ENCODE measurements at places on chromosomes 5 and 9.

DNA sequence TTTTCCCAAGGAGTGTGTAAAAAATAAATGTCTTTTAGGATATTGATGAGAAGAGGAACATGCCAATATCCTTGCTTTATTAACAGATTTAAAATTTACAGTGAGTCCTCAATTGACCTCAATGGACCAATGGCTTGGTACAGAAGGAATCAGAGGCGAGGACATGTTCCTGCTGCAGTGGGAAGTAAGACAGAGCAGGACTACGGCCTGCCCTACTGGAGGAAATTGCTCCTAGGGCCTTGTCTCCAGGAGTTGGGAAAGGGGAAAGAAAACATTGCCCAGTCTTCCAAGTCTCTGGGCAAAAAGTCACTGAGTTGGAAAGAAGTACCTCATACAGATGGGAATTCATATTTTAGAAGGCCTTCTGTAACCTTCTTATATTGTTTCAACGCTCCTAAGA is 33.1 kb upstream of the UGT3A2 start:
- DNase-seq = no peak

DNA sequence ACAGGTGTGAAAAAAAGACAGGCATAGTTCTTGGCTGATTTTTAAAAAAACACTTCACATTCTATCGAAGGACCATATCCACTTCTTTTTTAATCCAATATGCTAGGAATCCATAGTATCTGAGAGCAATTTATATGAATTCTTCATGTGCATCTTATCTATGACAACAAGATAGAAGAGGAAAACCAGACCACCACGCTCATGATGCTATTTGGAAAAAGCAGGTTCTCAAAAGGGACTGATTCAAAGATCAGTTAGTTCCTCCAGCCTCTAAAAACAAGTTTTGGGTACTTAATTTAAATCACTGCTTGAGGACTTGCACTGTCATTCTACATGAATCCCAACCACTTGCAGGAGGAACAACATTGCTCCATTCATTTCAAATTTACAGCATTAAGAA is 6.3 kb downstream of the MEF2C start:
- DNase-seq = no peak

DNA sequence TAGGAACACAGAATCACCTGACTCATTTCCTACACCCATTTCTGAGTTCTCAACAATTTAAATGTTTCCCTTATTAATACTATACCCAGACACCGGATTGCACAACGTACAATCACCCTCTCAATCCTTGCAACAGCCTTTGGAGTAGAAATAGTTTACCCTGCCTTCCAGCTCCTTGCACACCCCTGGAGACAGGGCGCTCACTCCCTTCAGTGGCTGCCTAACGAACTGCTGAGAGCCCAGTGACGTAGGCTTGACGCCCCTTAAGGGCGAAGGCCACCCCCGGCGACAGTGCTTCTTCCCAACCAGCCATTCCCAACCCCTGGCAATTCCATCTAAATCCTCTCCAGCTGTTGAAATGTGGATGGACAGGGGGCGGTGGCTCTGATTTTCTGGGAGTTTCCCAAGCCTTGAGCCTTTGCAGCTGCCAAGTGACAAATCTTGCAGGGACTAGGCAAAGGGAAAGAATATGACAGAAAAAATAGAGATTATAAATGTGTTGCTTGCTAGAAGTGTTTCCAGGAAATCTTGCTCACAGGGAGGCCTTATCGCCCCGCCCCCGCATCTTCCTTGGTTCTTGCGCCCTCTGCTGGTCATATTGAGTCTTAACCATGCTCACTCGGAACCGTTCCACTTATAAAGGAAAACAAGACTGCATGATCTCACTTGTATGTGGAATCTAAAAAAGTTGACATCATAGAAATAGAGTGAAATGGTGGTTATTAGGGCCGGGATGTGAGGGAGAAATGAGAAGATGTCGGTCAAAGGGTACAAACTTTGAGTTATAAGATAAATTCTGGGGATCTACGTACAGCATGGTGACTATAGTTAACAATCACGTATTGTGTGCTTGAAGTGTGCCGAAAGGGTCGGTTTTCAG is 7.6 kb upstream of the BARX1 start:
- DNase-seq = peak; percentile 52

DNA sequence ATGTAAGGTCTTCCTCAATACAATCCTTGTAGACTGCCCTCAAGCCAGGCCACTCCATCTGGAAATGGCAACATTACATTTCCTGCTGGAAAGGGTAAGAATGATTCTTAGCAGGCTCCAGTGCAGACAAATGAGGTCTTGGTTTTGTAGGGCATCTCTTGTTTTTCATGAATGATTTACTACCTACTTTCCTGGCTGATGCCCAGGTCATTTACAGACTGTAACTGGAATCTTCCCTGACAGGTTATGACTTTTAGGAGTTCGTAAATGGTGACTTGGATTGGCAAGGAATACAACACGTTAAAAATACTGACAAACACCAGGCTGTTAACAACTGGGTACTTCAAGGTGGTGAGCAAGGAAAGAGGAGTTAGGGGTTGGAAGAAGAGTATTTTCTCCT is 510.5 kb upstream of the TNC start:
- DNase-seq = no peak

DNA sequence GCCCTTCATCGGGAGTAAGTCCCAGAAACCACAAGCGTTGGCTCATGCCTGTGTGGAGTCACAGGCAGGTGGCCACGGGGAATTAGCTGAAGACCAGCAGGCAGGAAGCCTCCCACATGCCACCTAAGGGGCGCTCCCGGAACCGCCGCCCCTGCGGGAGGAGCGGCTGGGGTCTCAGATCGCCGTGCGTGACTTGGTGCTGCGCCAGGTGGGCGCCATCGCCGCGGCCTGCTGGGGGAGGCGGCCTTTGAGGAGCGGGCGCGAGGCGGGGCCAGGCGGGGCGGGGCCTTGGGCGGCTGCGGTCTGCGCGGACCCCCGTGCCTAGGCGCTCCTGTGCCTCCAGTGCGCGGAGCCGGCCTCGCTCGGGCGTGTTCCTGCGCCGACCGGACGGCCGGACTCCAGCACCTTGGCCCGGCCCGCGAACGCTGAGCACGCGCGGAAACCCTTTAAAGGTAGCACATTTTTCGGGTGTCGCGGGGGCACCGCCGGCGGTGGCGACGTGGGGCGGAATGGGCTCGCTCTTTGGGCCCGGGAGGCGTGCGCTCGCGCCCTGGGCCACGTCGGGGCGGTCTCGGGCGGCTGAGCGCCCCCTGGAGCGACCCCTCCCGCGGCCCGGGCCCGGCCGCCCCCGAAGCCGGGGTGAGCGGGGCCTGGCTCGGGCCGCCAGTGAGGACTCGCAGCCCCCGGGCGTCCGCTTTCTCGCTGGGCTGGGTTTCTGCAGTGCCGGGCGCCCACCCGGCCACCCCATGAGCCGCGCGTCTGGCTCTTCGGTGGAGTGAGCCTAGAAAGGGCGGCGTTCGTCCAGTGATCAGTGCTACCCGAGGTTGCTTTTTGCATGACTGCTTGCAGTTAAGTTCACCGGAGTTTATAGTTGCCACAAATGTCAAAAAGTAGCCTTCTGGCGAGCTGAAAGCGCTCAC is 24.5 kb downstream of the LECT2 start:
- no peak for DNase-seq

- DNase-seq = no peak
Measured at GRCh38 chr9:19643875-19644274, 145.0 kb downstream of the SLC24A2 start.

GRCh38 chr9:615756-616155 is 225.7 kb upstream of the DMRT1 start:
- DNase-seq = no peak

GRCh38 chr5:33806738-33807442 is 84.9 kb downstream of the ADAMTS12 start:
- DNase-seq = no peak

DNA sequence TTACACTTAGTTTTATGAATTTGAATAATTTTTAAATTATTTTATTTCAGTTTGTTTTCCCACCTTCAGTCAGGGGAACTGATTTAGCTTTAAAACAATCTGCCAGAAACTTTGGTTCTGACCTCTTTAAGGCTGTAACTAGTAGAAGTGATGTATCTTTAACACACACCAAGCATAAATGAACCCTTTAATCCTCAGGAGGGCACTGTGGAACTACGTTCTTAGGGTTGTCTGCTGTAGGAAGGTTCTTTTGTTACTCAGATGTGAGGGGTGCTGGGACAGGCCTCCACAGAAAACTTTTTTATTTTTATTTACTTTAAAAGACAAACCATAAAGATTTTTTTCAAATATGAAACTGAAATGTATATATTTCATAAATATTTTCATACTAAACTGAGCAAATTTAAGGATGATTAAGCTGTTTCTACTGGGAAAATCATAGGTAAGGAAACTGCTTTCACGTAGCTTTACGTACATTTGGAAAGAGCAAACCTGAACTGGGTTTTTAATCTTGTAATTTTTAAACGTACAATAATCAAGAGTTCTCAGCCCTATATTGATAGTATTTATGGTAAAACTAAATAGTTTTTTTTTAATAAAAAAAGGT is 5.3 kb downstream of the KLF4 start:
- DNase-seq = peak; percentile 65

- DNase-seq = no peak
Measured at GRCh38 chr9:8719833-8720486, 920.4 kb upstream of the DMAC1 start.

- DNase-seq = no peak
Measured at GRCh38 chr9:110802416-110803035, 133.9 kb downstream of the MUSK start.

DNA sequence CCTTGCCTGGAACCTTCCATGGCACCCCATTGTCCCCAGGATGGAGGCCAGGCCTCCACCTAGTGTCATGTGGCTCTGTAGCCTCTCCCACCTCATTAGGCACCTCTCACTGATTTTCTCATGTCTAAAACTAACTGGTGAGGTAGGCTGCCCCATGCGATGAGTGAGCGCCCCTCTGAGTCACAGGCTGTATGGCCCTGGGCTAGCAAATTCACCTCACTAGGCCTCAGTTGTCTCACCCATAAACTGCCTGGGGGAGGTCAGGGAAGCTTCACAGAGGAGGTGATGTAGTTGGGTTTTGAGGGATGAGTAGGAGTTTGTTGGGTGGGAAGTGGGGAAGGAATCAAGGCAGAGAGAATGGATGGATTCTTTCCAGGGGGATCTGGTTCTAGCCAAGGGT is 8.8 kb downstream of the RXRA start:
- no peak for DNase-seq

- no peak for DNase-seq
Measured at GRCh38 chr9:131986576-131986975, 93.1 kb downstream of the MED27 start.

DNA sequence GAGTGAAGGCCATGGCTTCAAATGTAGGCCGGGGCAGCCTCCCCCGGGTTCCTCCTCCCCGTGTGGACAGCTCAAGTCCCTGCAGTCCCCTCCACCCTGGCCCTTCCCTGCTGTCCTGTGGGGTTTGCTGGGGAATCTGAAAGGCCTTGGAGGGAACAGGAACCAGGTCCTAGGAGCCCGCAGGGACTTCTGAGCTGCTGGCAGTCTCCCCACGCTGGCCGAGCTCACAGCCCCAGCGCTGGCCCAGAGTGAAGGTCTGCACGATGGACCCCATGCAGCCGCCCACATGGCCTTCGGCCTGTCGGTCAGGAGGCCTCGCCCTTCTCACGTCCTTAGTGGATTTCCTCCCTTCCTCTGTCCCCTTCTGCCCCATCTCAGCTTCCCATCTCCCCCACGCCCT is 25.7 kb upstream of the NOTCH1 start:
- no peak for DNase-seq

GRCh38 chr9:94865582-94866452 is 139.3 kb downstream of the AOPEP start:
- DNase-seq = no peak

DNA sequence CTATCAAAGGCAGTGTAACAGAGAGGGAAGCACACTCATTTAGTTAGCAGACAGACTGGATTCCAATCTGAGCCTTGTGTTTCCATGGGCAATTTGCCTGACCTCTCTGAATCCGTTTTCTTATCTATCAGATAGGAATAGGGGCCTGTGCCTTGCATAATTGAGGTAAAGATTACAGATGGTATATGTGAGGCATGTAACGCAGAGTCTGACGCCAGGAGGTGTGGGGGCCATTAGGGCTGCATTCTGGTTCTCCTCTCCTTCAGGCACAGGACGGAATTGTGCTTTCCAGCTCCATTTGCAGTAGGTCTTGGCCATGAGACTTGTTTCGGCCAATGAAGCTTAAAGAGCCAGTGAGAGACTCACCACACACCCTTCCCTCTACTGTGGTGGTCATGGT is 97.6 kb downstream of the FRMD3 start:
- DNase-seq = no peak

DNA sequence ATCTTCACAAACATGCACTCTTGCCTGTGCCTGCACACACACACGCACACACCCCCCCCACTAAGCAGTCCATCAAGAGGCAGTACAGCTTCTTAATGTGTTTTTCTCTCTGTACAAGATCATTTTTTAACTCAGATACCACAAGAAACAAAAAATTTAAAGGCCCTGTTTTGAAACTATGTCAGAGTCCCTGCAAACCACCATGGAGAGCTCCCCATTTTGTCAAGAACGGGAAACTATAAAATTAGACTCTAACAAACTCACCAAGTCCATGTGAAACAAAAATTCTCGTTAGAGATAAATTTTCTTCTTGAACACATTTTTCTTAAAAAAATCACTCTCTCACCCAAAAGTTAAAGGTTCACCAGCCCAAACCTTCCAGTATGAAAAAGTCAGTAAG is 86.3 kb downstream of the ELAVL2 start:
- no peak for DNase-seq

DNA sequence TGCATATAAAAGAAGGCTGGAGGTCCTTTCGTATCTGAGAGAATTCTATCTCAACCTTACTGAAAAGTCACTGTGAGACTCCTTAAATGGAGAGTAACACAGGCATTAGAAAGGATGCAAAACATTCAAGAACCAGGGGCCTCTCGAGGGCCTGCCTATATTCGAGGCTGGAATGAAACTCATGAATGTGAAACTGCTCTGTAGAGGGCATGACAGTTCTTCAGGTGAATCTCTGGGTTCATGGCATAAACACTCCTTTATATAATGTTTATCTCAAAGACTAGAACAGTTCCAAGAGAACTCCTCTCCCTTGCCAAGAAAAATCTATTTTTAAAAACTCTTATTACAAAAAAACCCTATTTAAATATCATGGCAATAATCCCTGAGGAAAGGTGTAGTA is 113.9 kb downstream of the SEC61B start:
- DNase-seq = no peak

DNA sequence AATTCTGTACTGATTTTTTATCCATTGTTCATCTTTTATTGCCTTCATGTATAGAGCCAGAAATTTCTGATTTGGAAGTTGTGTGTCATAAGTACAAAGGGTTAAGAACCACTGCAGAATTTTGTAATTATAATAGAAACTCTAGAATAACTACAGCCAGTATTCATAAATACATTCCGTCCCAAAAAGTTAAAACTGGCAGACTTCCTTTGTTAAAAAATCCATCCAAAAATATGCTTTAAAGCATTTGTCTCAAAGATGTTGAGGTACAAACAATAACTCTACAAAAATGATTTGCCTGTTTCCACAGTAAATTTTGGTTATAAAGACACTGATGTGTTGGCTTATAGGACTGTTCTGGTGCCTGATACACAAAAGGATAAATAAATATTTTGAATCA is 436.6 kb downstream of the DTWD2 start:
- DNase-seq = no peak

GRCh38 chr5:77876862-77877502 is 100.8 kb upstream of the TBCA start:
- no peak for DNase-seq

GRCh38 chr9:109574061-109574882 is 76.2 kb upstream of the PTPN3 start:
- DNase-seq = peak; percentile 32
